ENCODE measurements at places on chromosomes 12 and 14.

- no peak for DNase-seq
These were observed 250.9 kb downstream of the PDZRN4 start for GRCh38 chr12:41438854-41439541.

GRCh38 chr12:3468836-3469235, 22.2 kb upstream of the PRMT8 start:
- DNase-seq, result no peak

DNA sequence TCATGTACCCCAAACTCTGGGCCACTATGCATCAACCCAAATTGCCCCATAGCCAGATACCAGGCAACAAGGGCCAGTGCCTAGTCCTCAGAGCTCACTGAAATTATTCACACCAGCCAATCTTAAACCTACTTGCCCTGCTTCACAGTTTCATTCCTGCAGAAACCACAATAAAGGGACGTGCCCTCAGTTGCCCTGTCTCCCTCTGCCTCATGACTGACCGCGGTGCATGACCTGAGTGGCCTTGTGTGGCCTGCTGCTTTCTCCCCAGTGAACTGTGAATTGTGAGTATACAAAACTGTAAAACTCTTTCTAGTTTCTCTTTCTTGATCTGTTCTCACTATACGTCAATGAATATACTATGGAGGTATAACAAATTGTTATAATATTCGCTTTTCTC, 490.9 kb upstream of the MIS18BP1 start:
- DNase-seq, result no peak

DNA sequence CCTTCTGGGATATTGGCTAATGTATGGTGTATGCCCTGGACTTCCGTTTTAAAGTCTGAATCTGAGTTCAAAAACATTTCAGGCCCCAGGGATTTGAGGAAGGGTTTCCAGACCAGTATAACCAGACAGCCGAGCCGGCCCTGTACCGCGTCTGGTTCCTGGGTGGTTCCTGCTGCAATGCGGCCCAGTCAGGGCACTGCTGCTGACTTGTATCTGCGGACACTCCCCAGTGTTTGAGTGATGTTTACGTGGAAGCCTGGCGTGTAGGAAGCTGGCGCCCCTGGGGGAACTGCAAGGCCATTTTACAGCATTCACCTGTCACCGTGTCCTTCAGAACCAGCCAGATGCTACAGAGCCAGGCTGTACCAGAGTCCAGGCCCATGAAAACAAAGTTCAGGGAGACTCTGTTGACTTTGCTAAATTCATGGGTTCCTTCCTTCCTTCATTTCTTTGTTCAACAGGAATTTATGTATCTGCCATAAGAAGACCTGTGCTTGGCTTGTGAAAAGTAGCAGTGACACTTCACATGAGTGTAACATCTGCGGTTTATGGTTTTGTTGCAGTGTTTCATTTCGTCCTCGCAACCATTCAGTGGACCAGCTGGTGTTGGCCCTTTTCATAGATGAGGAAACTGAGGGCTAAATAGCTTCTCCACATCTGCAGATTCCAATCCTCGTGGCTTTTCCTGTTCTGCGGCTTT, 16.8 kb downstream of the EML1 start:
- DNase-seq, result no peak

GRCh38 chr14:105519946-105520698, 6.3 kb upstream of the TMEM121 start:
- DNase-seq, result no peak

DNA sequence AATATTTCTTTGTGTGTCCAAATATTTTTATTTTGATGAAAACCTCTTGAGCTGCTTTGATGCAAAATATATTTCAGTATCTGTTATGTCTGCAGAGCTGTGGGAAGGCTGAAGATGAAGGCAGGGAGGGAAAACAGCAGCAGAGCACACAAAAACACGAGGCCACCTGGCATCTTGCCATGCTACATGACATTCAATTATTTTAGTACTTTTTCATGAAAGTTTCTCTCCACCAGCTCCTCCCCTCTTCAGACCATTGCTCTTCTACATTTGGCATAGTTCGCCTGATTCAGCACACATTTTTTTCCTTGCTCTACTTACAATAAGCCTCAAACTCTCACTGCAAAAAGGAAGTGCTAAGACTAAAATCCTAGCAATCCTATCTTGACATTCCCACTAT, 4.6 kb upstream of the ALX1 start:
- no peak for DNase-seq

- DNase-seq, result no peak
These were observed 71.3 kb downstream of the FBXL14 start for GRCh38 chr12:1523046-1523445.

GRCh38 chr12:95215949-95216348, 1.3 kb downstream of the FGD6 start:
- no peak for DNase-seq

GRCh38 chr12:16685107-16685506, 79.1 kb upstream of the LMO3 start:
- no peak for DNase-seq

Data from activated CD8-positive, alpha-beta memory T cell treated with anti-CD3 and anti-CD28 coated beads, Interleukin-2, amount 50 U/mL, for 48 hours (primary cell).